ENCODE measurements at places on chromosomes 12 and 14.

- no peak for DNase-seq
These were observed 3.4 kb upstream of the MYRFL start for GRCh38 chr12:69821456-69822159.

- no peak for DNase-seq
These were observed 65.7 kb upstream of the AEBP2 start for GRCh38 chr12:19373586-19373985.

- DNase-seq, result no peak
These were observed 9.8 kb downstream of the CCDC63 start for GRCh38 chr12:110856542-110856941.

DNA sequence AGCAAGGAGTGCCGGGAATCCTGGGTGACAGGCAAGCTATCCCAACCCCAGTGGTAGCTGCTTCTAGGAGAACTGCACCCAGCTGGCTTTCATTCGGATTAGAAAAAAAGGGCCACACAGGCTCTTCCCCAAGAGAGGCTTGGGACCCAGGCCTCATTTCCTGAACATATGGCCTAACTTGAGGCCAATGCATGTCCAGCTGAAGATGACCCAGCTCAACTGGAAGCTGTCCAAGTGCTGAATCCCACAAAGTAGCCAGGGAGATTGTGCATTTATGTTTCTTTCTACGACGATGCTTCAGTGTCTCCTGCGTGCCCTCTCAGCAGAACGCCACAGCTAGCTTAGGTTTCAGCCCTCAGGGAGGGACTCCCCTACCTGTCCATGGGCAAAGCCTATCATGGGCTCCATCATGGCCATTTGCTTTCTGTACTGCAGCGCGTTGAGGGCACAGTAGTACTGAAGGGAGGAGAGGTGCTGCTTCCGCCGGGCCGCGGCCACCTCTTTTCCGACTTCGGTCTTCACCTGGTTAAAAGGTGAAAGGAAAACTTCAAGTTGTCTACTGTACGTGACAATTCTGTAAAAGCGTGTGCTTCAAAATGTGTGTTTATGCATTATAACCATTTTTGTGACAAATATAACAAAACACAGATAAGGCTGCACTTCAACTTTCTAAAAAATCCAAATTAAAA is 29.1 kb downstream of the APPL2 start:
- no peak for DNase-seq

- DNase-seq, result no peak
These were observed 2.7 kb upstream of the KLC1 start for GRCh38 chr14:103626146-103626850.

DNA sequence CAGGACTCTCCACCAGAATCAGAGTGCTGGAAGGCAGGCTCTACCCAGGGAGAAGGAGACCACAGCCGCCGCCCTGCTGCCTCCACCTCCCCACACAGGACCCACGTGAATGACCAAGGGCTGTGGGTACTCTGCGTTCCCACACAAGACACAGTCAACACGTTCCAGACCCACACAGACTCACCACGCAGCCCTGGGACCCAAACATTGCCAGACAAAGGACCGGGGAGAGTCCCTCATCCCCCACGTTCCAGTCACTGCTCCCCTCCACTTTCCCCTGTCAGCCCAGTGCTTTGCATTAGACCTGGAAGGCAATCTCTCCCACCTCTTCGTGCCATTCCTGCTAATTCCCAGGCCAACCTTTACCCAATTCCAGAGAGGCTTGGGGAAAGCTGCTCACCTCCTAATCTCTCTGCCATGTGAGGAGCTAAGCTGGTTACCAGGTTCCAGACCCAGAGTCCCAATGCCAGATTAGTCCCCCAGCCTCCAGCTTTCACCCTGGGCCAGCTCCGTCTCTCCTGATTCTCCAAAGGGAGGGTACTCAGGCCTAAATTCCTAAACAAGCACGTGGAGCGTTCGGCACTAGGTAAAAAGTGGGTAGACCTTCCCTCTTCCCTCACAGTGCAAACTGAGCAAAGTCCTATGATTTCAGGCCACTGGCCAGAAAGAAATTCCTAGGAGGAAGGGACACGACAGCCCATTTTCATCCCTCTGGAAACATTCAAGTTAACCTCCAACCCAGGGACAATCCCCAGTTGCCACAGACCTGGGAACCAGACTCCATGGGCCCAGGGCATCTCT is 4.9 kb downstream of the SLC6A13 start:
- no peak for DNase-seq

DNA sequence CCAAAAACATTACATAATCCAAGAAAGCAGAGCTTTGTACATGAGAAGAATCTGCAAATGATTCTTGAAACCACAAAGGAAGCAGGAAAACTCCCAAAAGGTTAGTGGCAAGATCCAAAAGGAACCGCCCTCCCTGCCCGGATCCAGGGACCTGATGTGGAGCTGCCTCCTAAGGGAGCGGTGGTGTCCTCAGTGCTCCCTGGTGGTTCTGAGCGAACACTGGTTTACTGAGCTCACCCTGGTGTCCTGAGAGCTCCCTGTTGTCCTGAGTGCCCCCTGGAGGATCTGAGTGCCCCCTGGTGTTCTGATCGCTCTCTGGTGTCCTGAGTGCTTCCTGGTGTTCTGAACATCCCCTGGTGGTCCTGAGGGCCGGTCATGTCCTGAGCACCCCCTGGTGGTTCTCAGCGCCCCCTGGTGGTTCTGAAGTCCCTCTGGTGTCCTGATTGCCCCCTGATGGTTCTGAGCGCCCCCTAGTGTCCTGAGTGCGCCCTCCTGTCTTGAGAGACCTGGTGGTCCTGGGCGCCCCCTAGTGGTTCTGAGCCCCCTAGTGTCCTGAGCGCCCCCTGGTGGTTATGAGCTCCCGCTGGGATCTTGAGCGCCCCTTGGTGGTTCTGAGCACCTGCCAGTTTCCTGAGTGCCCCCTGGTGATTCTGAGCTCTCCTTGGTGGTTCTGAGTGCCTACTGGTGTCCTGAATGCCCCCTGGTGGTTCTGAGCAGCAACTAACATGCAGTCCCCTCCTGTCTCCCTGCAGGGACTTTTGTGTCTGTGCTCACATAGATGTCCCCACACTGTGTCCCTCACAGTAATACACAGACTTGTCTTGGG is 891.1 kb downstream of the TMEM121 start:
- DNase-seq, result no peak
